ENCODE measurements at places on chromosomes 13 and 19. TPM values are rescaled to one million over a fixed set of nuclear protein-coding genes. Genes with fewer than 3 reads are reported as not detected.

RAB11B gene
- 69.8 TPM for total RNA-seq

FUT3 gene
- total RNA-seq, result 8.8 TPM

SIGLEC11 gene
- not detected for total RNA-seq

PLVAP gene
- 1.5 TPM for total RNA-seq

PSG2 gene
- not detected for total RNA-seq

ISYNA1 gene
- 53.9 TPM for total RNA-seq

MLNR gene
- total RNA-seq, result not detected

IGLON5 gene
- total RNA-seq, result 0.07 TPM

DNA sequence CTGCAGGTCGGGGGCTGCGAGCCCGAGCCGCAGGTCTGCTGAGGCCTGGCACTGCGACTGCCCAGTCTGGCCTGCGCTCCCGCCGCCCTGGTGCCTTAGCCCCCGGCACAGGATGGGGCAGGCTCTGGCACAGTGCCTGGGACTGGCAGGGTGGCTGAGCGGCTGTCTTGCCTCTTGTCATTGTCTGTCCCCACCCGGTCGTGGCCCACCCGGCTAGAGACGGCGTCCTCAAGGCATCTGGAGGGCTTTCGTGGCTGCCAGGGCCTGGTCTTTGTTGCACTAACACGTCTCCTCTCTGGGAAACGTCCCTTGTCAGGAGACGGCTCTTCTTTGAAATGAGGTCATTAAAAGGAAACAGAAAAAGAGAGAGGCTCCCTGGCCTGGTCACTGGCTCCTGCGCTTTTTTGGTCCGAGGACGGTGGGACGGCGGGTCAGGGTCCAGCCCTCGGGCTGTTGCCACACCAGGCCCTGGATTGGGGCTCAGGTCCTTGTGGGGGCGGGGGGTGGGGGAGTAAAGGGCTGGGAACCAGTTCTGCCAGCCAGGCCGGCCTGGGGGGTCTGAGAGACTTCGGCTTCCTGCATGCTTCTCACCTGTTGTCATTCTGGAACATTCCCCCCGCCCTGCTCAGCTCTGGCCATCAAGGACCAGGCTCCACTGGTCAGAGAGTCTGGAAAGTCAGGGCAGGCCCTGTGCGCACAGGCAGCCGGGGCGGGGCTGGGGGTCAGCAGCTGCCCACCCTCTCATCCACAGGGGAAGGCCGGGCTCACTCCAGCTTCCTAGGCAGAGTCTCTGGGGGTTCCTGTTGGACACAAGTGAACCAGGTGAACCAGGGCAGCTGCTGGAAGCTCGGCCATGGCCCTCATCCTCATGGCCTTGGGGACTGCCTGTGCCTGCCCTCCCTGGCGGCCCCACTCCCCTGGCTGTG is 6.2 kb upstream of the ZNF554 start:
- DNase-seq, result no peak

- peak; percentile 14 for DNase-seq
Measured at GRCh38 chr13:41652735-41653361, 195.5 kb downstream of the RGCC start.

DNA sequence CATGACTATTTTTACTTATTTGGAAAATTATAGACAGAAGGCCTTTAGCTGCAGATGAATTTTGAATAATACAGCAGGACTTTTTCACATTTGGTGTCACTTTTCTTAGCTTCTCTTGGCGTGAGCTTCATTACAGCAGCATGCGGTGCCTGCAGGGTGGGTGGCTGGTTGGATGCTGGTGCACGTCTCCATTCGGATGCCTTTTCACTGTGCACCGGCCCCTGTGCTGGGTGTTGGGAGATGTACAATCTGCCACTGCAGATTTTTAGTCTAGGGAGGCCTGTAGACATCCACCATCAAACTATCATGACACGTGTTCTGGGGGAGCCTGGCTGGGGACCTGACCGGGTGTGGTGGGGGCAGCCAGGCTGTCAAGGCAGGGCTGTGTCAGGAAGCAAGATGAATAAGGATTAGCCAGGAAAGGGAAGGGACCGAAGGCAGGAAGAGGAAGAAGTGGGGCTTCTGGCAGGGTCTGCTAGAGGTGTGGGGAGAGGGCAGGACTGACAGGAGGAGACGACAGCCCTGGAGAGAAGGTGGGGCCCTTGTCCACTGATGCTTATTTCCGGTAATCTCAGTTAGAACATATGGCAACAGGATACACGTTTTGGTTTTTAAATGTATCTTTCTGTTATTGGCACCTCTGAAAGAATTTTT is 88.8 kb downstream of the ARHGEF7 start:
- no peak for DNase-seq

DNA sequence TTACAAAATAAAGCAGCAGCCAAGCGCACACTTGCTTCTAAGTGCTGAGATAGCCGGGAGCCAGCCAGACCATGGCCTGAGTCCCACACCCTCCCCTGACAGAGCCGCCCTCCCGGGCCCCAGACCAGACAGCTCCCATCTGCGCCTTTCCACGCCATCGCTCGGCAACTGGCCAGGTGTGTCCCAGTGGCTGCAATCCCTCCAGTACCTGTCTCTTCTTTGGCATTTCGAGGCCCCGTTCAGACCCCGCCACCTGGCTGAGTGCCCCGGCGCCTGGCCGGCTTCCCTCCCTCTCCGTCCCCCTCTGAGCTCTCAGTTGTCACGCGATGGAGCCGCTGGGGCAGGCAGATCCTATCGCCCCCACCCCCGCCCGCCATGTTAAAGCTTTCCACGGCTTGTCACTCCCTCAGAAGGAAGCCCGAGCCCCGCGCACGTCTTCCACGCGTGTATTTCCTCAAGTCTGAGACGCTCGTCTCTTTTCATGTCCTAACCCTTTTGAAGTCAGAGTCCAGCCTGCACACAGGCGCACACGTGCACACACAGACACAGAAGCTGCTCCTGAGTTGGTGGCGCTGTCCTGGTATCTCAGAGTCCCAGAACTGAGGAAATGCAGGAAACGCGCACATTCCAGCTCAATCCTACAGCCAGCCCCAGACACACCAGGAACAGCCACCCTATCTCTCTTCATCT is 7.9 kb downstream of the MLLT1 start:
- DNase-seq, result no peak

- DNase-seq, result no peak
Measured at GRCh38 chr13:80312967-80313366, 28.0 kb downstream of the SPRY2 start.

DNA sequence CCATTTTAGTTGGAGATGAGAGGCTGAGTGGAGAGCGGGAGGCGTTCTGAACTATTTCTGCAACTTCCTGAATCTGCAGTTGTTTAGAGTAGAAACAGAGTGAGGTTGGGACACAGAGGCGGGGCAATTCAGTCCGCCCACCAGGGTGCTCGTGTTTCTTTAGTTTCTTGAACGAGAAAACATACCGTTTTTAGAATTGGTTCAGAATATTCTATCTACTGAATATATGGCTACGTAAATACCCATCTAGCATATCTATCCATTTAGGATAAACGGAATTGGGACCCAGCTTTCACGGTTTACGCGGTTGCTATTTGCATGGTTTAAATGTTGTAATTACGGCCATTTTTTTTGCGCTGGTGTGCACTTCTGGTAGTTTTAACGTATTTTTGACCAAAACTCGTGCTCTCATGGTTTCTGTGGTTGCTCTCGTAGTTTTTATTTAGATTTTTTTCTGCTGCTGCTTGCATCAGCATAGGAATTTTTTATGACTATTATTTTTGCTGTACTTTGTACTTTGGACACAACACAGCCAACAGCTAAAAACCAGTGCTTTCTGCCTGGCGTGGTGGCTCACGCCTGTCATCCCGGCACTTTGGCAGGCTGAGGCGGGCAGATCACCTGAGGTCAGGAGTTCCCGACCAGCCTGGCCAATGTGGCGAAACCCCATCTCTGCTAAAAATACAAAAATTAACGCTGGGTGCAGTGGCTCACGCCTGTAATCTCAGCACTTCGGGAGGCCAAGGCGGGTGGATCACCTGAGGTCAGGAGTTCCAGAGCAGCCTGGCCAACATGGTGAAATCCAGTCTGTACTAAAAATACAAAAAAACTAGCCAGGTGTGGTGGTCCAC is 32.7 kb downstream of the TIMM13 start:
- no peak for DNase-seq

GRCh38 chr13:77916488-77916887 is 2.1 kb downstream of the EDNRB start:
- DNase-seq, result no peak

DNA sequence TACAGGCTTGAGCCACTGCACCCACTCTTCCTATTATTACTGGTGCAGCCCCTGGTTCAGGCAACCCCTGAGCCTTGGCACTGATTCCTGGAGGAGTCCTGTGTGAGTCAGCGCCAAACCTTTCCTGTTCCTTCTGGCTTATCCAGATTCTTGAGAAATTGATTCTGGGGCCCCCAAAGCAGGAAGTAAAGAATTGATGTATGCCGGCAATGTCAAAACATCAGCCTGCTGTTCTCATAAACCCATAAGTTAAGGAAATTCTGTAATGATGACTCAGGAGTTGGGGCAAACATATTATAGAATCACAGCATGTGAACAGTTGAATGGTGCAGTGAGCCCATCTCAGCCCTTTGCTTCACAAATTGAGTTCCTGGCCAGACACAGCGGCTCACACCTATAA is 1.4 kb upstream of the OR7G3 start:
- DNase-seq, result no peak

- DNase-seq, result no peak
Measured at GRCh38 chr13:31119966-31120700, 41.6 kb downstream of the HSPH1 start.

DNA sequence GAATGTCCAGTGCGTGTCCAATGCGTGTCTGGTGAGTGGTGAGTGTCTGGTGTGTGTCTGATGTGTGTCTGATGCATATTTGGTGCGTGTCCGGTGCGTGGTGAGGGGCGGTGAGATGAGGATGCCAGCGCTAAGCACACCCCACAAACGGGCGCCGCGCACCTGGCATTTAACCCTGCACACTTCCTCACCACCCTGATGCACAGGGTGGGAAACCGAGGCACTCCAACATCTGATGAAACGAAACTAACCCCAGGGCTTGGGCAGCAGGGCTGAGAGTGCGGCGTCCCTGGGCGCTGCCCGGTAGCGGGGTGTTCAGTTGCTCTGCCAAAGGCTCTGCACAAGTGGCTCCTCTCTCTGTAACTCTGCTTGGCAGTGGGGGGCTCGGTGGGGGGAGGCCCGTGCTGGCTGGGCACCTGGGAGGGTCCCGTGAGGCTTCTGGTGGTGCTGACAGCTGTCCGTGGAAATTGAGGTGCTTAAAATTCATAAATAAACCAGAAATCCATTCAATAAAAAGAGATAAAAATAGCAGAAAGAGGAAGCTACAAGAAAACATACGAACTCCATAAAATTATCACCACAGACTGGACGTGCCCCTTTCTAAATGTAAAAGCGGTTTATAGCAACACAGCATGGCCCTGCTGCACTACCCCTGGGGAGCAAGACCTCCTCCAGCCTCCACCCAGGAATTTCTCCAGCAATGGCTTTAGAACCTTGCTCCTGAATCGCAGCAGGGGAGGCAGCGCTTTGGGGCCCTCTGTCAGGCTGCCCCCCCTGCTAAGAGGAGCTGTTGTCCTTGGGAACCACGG is 76.0 kb downstream of the RASA3 start:
- no peak for DNase-seq

- no peak for DNase-seq
Measured at GRCh38 chr13:43546816-43547215, 240.0 kb downstream of the ENOX1 start.

- DNase-seq, result no peak
Measured at GRCh38 chr19:14091813-14092462, 1.4 kb upstream of the SAMD1 start.

DNA sequence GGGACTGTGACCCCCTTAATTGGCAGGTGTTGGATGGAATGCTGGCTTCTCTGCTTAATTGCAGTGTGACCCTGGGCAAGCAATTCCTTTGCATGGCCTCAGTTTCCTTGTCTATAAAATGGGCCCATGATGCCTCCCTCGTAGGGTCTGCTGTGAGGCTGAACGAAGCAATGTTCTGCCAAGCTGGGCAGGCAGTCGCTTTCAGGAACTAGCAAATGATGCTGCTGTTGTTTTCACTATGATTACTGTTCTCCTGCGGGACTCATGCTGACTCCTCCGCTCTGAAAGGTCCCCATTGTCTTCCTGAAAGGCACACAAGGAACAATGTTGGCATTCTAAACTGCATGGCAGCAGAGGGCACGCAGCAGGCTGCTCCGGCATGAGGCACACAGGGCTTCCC is 6.8 kb downstream of the BICRA start:
- no peak for DNase-seq

- no peak for DNase-seq
Measured at GRCh38 chr13:22937953-22938352, 242.8 kb upstream of the SGCG start.

DNA sequence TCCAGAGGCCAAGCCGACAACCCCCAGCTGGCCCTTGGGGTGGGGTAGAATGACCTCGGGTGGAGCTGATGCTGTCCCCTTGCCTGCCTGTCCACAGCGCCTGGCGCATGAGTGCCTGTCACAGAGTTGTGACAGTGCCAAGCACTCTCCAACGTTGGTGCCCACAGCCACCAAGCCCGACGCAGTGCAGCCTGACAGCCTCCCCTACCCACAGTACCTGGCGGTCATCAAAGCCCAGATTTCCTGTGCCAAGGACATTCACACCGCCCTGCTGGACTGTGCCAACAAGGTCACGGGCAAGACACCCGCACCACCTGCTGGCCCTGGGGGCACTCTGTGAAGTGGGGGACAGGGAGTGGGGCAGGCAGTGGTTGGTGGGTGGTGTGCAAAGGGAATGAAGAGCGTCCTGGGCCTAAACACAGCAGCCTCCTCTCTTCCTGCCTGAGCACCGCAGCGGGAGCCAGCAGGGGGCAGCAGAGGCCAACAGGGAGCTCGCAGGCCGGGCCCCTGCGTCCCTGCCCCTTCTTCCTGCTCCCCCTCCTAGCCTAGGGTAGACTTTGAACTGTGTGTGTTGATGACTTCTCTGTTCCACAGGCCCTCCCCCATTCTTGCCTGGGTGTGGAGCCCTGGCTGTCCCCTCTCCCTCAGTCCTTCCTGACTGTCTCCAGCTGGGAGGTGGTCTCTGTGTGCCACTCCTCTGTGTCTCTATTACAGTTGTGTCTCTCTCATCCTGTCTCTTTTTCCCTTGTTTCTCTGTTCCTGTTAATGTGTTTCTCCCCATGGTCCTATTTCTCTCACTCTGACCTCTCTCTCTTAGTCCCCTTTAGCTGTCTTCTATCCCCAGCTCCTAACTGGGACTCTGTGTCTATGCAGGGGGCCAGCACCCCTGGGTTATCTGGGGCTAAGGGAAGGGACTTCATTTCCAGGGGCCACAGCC is 6.5 kb downstream of the MED29 start:
- DNase-seq, result no peak

DNA sequence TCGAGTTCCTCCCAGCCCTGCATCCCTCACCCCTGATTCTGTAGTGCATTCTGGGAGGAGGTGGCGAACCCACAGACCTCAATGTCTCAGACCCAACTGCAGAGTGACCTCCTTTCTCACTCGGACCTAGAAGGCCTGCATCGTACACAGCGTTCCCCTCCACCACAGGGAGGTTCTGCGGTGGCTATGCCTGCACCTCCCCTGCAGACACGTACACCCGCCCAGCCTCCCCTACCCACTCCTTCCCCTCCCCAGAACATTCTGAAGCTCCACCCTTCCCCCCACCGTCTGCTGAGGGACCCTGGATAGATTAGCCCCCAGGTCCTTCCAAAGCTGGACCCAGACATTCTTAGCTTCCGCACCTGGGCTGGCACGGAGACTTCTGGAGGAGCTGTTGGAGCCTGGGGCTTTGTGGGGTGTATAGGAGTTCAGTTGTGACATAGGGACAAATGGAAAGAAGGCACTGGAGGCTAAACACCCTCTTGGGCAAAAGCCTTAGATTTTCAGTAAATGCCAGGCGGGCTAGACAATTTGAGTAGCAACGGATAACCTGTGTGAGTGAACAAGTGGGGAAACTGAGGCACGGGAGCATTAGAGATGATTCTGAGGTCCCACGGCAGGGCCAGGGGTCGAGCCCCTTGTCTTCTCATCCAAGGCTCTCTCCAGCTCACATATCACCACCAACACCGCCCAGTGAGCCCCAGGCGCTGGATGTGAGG is 420 bp upstream of the FSD1 start:
- DNase-seq, result no peak
